Kidney epithelial cell (primary cell): ENCODE measurements at places on chromosomes 3 and 15. TPM values are rescaled to one million over a fixed set of nuclear protein-coding genes. Genes with fewer than 3 reads are reported as not detected.

DNA sequence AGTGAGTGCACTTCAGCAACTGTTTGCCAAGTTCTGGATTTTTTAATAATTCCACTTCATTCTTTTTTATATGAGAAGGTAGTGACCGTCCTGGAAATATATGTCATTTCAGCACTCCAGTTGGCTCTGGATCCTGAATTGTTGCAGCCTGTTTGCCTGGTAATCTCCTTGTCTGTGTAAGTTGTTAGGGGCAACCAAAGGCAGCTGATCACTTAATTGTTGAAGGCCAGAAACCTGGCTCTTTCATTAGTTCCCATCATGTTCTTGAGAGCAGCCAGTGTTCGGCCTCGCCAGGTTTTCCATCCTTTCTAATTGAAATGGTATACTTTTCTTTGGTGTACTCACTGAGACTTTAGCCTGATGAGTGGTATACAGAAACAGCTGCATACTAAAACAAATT, 168.6 kb downstream of the SOX2 start:
- no peak for DNase-seq

ISG20 gene
- total RNA-seq: 22.3 and 36.0 TPM in 2 replicates

DNA sequence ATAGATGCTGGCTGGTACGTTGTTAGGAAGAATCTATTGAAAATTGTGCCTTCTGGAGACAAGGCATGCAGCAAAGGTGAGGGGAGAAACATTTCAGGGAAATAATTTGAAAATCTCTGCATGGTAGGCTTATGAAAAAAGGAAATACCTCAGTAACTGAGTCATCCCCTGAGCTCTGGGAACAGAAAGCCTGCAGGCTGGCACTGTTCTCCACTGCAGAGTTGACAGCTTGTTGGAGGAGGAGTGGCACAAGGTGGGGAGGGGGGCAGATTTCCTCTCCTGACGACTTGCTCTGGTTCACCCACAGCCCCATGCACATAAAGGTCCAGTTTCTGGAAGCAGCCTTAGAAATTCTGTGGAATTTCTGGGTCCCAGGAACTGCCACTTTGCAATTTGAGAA, 179.4 kb downstream of the ABHD5 start:
- peak; percentile 67 for DNase-seq

GRCh38 chr3:40054568-40055222, 245.3 kb downstream of the MYRIP start:
- no peak for DNase-seq

DNA sequence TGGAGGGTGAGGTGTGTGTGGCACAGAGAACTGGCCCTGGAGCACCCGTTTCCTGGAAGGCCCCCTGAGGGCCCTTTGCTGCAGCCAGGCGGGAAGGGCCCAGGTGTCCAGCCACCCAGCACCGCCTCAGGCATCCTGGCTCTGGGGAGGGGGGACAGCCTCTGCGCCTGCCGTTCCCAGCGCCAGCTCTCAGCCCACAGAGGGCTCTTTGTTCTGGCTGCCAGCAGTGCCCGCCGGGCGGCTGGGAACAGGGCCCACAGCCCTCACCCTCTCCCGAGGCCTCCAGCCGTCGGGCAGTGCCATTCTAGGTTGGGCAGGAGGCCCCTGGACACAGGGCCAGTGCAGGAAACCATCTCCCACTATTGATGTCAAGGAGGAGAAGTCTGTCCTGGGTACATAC, 8.3 kb downstream of the SLC38A3 start:
- DNase-seq: no peak

DNA sequence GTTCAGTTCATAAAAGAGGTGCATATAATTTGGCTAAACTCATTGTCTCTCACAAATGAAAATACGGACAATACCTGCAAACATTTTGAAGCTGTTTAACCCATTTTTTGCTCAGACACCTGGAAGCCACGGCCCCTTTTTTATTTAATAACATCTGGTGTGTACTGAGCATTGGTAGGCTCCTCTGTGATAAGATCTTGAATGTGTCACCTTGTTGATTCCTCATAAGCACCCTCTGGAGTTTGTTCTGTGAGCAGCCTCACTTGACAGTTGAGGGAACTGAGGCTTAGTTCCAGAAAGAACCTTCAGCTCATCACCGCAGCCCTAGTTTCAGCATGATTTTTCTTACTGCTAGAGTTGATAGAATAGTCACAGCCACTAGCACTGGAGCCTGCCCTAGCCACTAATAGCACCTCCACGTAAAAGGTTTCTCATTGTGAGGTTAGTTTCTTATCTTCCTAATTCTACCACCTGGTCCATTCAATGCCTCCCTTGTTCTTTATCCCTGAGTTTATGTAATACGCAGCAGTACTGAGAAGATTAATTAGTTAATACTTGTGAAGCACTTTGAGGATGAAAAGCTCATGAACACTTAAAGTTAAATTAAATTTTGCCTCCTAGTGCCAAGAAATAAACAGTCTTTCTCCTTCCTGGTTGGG, 71.9 kb downstream of the ITPR1 start:
- DNase-seq: no peak
